Stimulated activated CD4-positive, alpha-beta T cell treated with anti-CD3 and anti-CD28 coated beads, Interleukin-12 subunit alpha, Interleukin-12 subunit beta, amount 100 ng/mL, for 4 hours (primary cell): ENCODE measurements at places on chromosomes 7 and 10.

DNA sequence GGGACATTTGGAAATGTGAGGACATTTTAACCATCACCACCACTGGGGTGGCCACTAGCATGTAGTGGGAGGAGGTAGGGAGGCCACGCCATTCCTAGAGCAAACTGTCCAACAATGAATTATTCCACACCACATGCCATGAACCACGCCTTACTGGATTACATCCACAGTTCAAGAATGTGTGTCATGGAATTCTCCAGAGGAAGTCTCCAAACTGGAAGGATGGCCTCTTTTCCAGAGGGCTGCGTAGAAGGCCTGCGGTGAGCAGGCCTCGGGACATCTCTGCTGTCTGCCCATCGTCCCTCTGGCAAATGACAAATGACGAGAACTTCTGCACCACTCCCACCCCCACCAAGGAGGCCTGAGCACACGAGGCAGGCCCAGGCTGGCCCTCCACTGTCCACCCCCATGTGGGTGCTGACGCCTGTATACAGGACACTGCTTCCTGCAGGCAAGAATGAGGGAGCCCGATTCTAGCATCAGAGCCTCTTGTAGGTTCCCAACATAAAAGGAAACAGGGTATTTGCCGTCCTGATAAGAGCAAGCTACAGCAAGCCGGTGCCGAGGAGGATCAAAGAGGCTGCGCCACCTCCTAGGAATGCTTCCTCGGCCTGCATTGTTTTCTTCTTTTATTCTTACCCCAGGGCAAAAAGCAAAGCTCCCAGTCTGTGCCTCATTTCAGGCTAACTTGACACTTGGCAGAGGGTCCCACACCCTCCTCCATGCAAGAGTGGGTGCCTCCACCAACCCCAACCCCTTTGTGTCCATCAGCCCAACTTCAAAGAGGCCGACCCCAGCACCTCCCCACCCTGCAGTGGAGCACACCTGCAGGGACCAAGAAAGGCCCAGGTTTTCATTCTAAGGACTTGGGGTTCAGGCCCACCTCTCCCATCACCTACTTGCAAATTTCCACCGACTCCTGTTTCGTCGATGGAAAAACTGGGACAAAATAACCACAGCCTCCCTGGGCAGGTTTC lies 23.9 kb downstream of the TNS3 start:
- no peak for DNase-seq

GRCh38 chr7:78363866-78364265 lies 565.3 kb downstream of the PHTF2 start:
- no peak for DNase-seq

DNA sequence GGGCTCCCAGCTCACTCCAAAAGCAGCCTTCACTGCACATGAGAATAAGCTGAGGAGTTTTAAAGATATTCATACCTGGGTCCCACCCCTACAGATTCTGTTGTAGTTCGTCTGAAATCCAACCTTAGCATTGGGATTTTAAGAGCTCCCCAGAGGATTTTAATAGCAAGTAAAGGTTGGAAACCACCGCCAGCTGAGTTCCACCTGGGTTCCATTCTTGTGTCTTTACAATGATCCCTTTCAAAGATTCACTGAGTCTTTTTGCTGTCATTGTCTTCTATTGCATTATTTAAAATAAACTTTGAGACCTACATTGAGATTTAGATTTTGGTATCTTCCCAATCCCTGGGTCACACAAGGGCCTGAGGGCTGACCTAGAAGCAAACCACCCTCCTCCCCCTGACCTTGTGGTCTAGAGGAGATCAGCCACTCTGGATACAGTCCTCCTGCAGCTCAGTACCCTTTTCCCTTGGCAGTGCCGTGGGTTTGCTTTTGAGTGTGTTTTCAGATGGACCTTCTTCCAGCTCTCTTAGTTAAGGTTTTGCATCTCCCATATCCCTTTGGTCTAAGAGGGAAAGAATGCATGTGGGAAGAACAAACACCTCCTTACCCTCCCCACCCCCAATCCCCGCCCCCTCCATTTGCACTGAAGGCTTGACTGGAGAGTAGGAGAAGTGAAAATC lies 22.6 kb upstream of the SIRT1 start:
- no peak for DNase-seq

DNA sequence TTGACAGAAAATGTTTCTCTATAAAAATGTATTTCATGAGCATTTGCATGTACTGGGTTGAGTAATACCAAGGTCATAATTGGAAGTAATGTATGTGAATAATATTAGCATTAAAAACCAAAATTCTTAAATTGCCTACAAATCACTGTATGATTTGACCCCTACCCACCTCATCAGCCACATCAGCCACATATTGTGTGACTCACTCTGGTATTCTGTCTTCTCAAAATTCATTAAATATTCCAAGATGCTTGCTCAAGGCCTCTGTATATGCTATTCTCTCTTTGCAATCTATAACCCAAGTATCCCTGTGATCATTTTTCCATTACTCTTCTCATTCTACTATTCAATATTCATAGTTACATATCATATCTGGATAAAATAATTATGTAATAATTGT lies 21.4 kb downstream of the POT1 start:
- DNase-seq: no peak

- DNase-seq: no peak
These were observed 163.3 kb upstream of the PRKCQ start for GRCh38 chr10:6743291-6743849.

GRCh38 chr10:28442403-28442802 lies 90.5 kb upstream of the WAC start:
- DNase-seq: no peak

GRCh38 chr7:41730161-41730560 lies 27.3 kb upstream of the INHBA start:
- no peak for DNase-seq

DNA sequence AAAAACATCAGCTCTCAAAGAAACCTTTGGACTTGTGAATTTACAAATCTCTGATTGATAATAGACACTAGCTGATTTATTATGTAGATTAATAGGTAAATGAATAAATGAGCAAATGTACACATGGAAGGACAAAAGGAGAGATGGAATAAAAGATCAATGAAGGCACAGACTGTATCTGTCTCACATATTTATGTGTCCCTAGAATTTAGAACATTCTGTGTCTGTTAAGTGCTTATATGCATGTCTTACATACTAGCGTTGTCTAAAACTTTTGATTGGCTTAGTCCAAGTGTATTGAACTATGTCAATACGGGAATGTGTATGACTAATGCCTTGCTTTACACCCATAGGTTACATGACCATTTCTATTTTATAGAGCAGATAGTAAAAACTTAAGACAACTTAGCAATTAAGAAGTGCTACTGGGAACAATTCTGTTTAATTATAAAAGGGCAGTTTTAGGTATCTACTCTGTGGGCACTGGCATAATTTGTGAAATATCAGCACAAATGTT lies 140.3 kb downstream of the PLXDC2 start:
- no peak for DNase-seq

- no peak for DNase-seq
These were observed 126.5 kb upstream of the VKORC1L1 start for GRCh38 chr7:65746398-65746669.

DNA sequence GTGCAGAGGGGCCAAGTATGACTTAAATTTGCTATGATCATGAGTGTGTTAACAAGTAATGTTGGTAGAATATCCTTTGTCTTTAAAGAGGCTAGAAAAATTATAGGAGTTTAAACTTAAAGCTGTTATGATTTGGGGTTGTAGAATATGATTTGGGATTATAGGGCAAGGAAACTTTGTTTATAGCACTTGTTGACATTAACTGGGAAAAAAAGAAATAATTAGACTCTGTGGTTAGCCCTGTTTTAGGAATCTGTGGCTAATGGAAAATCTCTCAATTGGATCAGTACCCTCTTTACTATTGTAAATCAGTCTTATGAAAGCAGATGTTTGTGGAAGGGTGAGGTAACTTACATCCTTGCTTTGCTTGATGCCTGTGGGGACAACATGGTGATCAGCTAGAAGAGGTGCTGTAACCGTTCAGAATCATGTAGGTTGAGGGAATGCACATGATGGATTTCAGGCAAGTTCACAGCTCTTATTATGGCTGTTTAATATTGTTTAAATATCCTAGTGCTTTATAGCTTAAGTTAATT lies 11.1 kb downstream of the ING3 start:
- no peak for DNase-seq

DNA sequence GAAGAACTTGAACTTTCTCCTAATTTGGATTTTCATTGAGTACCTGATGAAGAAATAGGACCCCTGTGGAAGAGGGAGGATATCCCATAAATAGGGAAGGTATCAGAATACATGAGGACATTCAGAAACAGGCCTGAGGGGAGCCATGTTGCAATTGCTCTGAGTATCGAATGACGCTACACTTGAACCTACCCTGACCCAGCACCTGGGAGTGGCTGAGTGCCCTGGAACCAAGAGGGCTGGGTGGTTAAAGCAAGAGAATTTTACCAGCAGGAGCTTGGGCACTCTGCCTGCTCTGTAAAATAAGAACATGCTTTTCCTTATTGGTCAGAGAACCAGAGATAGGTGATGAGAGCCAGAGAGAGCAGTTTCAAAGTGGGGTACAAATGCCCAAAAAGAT lies 7.2 kb downstream of the NEUROD6 start:
- no peak for DNase-seq

GRCh38 chr7:134761266-134761665 lies 18.2 kb upstream of the CALD1 start:
- no peak for DNase-seq

GRCh38 chr7:155994279-155994811 lies 182.1 kb upstream of the SHH start:
- no peak for DNase-seq

DNA sequence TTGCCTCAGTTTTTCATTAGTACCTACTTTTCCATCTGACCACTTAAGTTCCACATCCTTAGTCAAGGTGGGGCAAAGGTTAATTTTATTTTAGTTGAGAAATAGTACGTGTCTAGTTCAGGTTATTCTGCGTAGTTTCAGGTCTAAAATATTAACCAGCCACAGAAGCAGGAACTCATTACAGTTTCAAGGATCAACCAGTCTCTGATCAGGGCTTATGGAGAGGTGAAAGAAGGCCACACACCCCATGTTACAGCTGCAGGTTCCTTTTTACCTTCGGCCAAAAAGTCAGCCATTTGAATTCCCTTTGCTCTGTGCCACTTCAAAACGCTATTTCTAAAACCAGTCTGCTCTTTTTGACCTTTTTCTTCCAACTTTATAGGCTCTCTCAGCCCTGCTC lies 134.2 kb downstream of the CTTNBP2 start:
- no peak for DNase-seq

- no peak for DNase-seq
These were observed 94.8 kb downstream of the GSAP start for GRCh38 chr7:77321300-77321699.

DNA sequence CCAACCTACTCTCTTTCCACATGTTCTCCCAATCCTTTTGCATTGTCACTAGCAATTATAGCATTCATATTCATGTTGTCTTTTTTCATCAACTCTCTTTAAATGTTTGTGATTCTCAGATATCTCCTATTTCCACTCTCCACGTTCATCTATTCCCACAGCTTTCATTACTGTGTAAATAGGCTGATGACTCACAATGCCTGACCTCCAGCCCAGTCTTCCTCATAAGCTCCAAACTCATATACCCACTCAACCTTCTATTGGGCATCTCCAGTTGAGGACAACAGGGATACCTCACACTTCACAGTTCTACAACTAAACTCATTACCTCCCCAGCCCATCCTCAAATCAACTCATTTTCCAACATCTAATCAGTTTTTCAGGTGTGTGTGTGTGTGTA lies 194.1 kb downstream of the DGKI start:
- DNase-seq: no peak

DNA sequence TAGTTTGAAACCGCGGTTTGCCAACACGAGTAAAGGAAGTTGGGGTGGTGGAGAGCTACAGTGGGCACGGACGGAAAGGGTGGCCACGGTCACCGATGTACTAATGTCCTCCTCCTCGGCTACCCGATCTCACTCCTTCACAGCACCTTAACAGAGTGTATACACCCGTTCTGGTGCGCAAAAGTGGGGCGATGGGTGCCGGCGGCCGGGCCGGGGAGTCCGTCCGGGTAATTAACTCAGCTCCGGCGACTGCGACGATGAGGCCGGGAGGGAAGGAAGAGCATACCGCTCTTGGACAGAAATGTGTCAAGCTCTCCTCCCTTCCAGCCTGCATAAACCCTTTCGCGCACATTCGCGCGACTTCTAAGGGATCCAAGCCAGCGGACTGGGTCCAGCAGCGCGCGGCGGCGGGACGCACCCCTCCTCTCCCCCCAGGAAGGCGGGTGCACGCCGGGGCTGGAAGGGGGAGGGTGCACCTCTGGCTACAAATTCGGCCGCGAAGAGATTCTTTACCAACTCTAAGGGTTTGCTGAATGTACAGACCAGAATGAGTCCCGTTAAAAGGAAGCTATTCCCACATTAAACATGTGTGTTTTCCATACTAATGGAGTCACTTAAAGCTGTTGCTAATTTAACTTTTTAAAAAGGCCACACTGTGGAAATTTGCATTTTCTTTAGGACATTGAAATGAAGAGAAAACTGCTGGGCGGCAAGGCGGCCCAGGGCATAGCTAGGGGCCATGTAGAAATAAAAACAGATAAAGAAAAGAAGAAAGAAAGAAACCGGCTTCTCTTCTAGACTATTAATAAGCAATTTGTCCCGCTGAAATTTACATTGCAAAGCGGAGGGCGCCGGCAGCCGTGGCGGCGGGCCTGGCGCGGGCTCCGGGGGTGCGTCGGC lies 6.6 kb upstream of the EBF3 start:
- no peak for DNase-seq

- peak; percentile 36 for DNase-seq
These were observed 143.8 kb upstream of the TMEM106B start for GRCh38 chr7:12067156-12067831.

GRCh38 chr7:91683823-91684222 lies 196.7 kb downstream of the MTERF1 start:
- no peak for DNase-seq

DNA sequence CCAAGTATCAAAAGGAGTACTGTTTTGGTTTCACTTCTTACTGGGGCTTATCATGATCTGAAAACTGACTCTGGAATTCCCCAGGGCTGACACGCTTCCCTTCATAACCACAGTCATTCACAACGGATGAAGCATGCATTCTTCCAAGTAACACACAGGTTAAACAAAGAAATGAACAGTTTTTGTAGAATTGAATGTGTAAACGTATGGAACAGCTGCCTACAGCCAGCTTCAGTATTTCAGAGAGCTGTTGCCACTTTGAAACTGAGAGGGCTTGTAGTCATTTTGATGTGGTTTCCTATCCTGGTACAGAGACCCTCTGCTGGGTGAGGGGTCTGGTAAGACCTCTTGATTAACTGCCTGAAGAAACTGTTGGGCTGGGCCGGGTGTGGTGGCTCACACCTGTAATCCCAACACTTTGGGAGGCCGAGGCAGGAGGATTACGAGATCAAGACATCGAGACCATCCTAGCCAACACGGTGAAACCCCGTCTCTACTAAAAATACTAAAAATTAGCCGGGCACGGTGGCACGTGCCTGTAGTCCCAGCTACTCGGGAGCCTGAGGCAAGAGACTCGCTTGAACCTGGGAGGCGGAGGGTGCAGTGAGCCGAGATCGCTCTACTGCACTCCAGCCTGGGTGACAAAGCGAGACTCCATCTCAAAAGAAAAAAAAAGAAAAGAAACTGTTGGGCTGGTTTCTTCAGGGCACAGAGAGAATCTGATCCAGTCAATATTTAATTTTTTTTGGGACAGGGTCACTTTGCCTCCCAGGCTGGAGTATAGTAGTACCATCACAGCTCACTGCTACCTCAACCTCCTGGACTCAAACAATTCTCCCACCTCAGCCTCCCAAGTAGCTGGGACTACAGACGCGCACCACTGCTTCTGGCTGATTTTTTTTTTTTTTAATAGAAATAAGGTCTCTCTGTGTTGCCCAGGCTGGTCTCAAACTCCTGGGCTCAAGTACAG lies 4.7 kb downstream of the NFE2L3 start:
- DNase-seq: peak; percentile 33
